ENCODE measurements at places on chromosomes 1 and 21.

DNA sequence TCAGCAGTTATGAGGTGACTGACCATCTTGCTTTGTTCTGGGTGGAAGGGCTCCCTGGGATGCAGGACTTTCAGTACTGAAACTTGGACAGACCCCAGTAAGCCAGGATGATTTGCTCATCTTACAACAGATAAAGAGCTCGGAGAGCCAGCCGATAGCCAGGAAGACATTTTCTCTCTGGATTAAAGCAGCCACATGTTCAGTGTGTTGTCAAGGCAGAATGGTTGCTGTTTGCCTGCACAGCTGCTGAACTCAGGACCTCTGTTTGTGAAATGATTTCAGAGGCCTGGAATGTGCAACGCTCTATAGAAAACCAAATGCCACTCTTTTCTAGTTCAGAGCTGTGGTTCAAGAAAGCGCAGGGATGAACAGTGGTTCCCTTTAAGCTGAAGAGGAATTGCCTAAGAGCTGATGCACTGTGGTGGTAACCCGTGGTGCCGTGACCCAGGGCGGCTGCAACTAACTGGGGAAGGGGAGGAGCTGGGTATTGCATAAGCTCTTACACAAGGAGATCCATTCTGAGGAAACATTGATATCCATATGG lies 40.7 kb downstream of the CASQ2 start:
- no peak for DNase-seq

DNA sequence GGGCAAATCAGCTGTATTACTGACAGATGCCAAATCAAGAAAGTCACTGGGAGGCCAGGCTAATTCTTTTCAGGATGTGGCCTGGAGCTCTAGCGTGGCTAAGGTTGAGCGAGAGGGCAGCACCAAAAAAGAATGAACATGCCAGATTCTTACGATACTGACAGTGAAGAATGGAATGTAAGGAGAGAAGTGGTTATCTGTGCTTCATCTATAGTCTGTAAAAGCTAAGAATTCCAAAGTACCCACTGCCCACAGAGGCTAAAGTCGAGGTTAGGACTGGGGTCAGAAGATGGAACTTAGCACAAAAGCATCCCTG lies 32.7 kb downstream of the TFAP2E start:
- DNase-seq = no peak

- no peak for DNase-seq
These were observed 147.4 kb downstream of the ZNF281 start for GRCh38 chr1:200262326-200262965.

DNA sequence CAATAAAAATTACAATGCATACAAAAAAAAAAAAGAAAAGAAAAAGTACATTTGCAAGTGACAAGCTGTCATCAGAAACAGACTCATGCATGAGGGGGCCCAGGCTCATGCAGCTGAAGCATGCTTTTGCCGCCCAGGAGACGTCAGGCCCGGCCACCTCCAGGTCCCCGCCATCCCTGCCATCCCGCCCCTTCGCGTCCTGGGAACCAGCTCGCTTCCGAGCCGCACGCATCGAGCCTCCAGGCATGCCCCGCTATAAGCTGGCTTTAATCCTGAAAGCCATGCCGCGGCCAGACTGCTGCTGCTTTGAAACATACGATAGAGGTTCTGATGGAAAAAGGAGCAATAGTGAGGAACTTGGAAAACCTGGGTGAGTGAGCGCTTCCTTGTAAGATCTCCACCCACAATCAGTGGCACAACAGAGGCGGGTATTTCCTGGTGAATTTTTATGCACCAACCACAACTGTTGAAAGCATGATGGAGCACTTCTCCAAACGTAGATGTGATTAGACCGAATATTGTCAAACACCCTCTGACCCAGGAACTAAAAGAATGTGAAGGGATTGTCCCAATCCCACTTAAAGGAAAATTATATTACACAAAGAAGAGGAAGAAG lies 113.7 kb downstream of the FAF1 start:
- no peak for DNase-seq

- DNase-seq = no peak
These were observed 1280.2 kb downstream of the NCAM2 start for GRCh38 chr21:22278366-22278765.

DNA sequence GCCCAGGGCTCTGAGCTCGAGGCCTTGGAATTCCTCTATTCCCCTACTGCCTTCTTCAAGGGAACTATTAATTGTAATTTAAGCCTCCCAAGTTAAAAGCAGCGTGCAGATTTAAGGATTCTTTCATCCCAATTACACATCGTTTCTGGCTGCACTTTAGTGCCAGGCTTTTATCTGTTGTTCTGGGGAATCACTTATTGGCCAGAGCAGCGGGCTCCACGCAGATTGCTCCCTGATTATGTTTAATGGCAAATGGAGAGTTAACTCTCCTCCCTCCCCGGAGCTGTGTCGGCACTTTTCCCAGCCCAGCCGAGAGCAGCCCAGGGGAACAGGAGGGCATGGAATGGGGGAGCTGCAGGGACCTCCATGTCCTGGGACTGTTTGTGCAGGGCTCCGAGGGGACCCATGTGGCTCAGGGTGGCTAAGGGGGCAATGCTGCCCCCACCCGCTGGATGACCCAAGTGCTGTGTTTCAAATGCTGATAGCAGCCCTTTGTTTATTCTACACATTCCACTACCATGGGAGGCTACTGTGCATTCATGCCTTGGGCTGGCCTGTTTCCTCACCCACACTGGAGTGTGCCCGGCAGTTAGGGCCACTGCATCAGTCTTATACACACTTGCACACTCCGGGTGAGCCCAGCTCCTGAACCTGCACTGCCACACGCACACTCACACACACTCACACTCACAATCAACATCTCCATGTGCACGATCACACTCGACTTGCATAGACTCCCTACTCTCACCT lies 93.3 kb upstream of the POU3F1 start:
- no peak for DNase-seq

GRCh38 chr21:42389449-42389835 lies 6.4 kb downstream of the TMPRSS3 start:
- no peak for DNase-seq

DNA sequence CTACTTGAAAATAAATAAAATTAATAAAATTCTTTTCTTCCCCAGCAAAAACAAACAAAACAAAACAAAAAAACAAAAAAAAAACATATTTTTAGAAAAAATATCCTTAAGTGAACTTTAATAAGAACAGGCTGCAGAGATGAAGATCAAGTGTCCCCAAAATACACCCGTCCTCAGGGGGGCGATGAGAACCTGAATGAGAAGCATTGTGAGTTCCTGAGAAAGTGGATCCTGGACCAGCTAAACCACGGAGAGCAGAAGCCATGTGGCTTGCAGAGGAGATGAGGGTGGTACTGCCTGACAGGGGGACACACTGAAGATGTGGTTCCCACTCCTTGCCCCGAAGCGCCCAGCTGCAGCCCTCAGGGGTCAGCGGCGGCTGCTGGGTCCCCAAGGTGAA lies 89.3 kb downstream of the ITPKB start:
- DNase-seq = no peak

DNA sequence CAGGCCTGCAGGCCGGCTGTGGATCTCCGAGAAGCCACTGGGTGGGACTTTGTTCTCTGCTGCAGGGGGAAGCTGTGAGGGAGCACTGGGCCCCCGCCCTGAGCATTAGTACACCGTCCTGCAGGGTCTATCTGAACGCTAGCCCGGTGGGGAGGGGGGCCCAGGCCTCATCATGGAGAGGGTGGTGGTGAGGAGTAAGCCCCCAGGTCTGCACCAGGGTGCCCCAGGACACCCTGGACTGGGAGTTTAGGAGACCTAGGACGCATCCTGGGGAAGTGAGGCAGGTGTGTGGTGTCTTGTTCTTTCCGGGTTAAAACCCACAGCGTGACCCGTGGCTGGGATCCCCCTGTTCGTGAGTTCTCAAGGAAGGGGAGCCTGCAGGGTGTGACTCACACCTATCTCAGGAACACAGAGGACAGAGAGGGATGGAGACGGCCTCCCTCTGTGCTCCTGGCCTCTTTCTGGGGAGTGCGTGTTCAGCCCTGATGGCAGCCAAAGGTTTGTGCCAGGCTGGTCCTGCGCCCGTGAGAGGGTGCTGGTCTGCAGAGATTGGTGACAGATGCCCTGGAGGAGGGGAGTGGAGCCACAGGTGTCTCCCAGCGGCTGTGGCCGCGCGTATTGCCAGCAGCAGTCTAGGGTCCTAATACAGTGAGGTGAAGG lies 44.8 kb downstream of the AGPAT3 start:
- no peak for DNase-seq

DNA sequence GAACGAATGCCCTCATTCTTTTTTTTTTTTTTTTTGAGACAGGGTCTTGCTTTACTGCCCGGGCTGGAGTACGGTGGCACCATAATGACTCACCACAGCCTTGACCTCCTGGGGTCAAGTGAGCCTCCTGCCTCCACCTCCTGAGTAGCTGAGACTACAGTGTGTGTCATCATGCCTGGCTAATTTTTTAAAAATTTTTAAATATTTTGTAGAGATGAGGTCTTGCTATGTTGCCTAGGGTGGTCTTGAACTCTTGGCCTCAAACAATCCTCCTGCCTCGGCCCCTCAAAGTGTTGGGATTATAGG lies 69.4 kb downstream of the ALG14 start:
- no peak for DNase-seq

- DNase-seq = no peak
These were observed 47.8 kb upstream of the KANK4 start for GRCh38 chr1:62367005-62367557.

GRCh38 chr1:2385606-2386280 lies 5.6 kb downstream of the MORN1 start:
- DNase-seq = no peak

DNA sequence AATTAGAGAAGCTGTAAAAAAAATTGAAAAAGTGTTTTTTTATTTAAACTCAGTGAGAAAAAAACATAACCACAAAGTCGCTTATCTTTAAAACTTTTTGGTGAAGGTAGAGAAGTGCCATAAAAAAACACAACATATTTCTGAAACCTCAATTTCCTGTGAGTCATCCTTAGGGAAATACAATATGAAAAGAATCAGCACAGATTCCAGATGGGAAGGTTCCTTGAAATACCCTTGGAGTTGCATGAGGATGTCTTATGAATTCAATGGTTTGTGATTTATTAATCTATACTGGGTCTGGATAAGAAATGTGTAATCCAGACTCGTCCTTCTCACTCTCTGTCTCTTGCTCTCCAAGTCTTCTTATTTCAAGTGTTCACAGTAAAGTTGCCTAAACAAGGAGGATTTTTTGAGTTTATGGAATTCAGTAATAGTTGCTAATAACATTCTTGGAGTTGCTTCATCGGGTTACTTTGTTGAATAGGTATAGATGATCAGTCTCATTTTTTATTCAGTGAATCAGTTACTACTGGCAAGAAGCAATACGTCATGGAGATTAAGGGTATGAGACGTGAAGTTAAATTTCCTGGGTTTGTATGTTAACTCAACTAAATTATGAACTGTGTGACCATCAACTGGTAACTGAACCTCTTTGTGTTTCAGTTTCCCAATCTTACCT lies 191.4 kb downstream of the KCNK2 start:
- DNase-seq = no peak

- DNase-seq = no peak
These were observed 57.0 kb downstream of the SASS6 start for GRCh38 chr1:100075773-100076172.

DNA sequence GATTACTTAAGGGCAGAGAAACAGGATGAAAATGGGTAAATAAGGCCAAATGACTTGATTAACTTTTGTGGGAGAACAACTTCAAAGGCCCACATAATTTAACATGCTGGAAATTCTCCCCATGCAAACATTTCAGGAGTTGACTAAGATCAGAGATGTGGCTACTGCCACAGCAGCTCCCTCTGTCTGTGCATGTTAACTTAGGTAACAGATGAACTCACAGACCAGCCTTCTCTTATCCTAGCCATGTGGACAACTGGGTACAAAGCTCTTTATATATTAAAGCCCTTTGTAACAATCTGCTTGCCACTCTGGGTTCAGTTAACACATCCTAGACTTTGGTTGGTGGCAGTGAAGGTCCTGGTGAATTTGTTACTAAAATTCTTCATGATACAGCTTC lies 33.2 kb downstream of the BEND5 start:
- no peak for DNase-seq

DNA sequence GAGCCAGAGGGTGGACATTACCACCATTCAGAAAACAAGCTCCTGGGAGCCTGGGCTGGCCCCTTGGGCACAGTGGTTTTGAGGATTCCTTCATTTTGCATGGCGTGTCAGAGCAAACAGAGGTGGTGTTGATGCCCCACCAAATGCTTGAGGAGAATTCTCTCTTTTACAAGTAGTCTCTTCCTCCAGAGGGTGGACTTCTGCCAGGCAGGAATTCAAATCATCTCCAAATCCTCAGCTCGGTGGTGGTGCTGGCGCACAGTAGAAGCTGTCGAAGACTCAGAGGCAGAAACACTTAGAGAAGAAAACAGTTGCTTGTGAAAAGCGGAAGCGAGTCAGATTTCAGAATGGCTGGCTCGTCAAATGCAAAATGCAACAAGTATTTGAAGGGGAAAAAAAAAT lies 3.4 kb upstream of the CHI3L1 start:
- no peak for DNase-seq

DNA sequence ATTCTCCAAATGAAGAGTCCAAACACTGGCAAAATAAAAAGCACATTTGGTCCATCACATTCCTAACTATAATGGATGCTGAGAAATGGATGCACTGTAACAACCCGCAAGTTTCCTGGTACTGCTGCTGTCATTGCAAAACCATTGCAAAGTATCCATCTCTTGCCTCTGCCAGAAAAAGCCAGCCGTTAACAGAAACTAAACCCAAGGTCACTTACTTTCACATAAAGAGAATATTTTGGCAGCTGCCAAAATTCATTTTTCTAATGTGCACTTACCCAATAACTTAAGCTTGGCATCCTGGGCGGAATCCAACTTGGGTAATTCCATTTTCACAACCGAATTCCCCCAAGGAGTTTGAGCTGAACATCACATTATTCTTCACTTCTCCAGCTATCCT lies 77.0 kb upstream of the LRRC8D start:
- DNase-seq = no peak

DNA sequence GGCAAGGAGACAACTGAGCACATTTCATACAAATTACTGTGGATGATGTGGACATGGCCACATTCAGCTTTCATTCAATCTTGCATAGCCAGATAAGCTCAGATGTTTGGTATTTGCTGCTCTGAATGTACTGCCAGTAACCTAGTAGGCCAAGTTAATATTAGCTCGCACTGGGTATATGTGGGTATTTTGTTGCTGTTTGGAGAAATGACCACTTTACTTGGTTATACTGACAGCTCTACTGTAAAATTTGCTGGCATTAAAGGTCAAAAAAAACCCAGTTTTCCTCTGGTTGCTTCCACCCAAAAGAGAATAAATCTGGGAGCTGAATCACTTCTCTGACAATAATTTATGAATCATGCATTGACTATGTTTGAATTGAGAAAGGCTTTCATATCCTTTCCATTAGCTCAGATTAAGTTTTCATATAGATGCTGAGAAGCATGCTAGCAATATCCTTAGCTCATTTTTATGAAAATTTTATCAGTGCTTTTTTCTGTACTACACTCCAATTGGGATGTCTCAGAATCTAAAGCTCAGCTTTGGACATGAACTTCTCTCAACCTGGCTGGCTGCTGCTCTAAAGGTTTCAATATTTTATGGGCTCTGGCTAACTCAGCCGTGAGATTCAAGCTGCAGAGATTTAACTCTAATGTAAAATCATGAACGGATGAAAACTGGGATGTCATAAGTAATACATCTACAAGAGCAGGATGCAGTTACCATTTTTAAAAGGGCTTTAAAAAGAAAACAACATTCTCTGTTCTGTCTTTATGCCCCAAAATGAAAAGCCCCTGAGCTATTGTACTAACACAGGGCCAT lies 330.0 kb downstream of the BARHL2 start:
- DNase-seq = no peak

All from T-helper 17 cell (primary cell).